Neural crest cell (in vitro differentiated cells): ENCODE measurements at places on chromosomes 1 and 21. TPM values are rescaled to one million over a fixed set of nuclear protein-coding genes. Genes with fewer than 3 reads are reported as not detected.

SMIM11 gene
- 16.7 and 17.0 TPM in 2 replicates for total RNA-seq

OR2T35 gene
- total RNA-seq, result not detected in 2 replicates

ATP6V1G3 gene
- not detected in 2 replicates for total RNA-seq

B3GALT5 gene
- total RNA-seq, result 1.9 and 2.6 TPM in 2 replicates

SPRR2B gene
- not detected in 2 replicates for total RNA-seq

S100A13 gene
- total RNA-seq, result 30.2 and 33.7 TPM in 2 replicates

- DNase-seq, result no peak
- H3K36me3 ChIP-seq, result no peaks in the 10 kb centered on the region
- peaks cover 24% of the 10 kb centered on the region for H3K4me1 ChIP-seq
- H3K4me3 ChIP-seq, result no peak overlapping the region
- no peaks in the 10 kb centered on the region for H3K27me3 ChIP-seq
These were observed 271.1 kb upstream of the C1orf105 start for GRCh38 chr1:172149346-172149745.

DNA sequence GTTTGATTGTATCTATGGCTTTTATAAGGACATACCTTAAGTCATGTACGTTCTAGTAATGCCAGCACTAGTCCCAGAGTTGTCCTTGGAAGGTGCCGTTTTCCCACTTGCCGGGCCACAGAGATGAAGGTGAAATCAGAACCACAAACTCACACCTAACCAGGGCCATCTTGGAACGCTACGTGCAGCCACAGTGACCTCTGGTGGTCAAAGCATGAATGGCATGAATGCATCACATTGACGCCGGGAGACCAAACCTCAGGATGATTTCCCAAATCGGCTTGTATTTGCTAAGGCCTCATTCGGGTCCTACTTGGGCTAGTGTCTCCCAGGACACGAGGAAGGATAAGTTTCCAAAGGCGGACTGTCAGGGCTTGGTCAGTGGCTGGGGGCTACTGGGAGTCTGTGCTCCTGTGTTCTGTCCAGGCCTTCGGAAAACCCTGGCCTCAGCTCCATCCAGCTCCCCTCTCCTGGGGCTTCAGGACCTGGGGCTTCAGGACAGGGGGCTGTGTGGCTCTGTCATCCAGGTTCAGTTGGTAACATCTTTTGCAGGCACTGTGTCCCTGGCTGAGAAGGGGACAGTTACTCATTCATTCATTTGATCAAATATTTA, 260.5 kb downstream of the PRDM2 start:
- H3K36me3 ChIP-seq, result no peaks in the 10 kb centered on the region
- H3K4me1 ChIP-seq, result no peaks in the 10 kb centered on the region
- H3K27ac ChIP-seq, result no peak overlapping the region
- H3K27me3 ChIP-seq, result peaks cover 50% of the 10 kb centered on the region
- H3K4me3 ChIP-seq, result no peak overlapping the region

GRCh38 chr1:998995-999724, 737 bp downstream of the HES4 start:
- H3K4me3 ChIP-seq, result peak overlapping the region; percentile 51
- no peak overlapping the region for H3K27ac ChIP-seq
- no peak for DNase-seq
- H3K4me1 ChIP-seq, result peaks cover 8% of the 10 kb centered on the region
- no peaks in the 10 kb centered on the region for H3K36me3 ChIP-seq

DNA sequence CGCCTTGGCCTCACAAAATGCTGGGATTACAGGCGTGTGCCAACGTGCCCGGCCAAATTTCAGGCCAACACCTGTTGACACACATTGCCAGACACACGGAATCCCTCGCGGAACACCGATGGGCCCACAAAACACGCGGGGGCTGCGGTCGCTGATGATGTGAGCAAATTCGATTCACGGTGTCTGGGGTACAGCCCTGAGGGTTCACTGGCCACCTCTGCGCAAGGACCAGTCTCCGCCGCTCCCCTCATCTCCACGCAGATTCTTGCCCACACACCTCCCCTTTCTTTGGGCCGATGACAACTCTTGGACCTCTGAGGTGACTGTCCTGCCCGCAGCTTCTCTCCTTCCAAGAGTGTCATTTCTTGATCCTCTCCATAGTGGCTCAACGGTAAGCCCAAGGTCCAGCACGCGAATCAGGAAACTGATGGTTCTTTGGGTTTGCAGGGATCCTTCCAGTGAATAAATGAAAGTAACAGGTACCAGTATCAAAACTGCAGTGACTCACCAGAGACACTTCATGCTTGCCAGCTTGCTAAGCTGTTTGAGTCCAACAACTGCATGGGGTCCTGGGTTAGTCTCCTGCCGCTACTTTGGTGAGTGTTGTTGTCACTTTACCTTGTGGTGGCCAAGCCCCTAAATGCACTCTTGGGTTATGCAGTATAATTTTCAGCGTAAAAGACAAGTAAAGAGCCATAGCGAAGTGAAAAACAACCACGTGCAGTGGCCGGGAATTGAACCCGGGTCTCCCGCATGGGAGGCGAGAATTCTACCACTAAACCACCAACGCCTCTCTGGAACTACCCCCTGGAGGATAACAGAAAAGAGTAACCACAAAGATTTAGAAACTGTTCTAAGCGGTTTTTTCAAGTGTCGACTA, 11.0 kb upstream of the RNU1-3 start:
- DNase-seq, result no peak
- H3K4me1 ChIP-seq, result peaks cover 8% of the 10 kb centered on the region
- H3K36me3 ChIP-seq, result peaks cover 2% of the 10 kb centered on the region
- H3K27ac ChIP-seq, result no peak overlapping the region
- H3K27me3 ChIP-seq, result peaks cover 11% of the 10 kb centered on the region

GRCh38 chr1:220322570-220322969, 50.3 kb upstream of the RAB3GAP2 start:
- no peaks in the 10 kb centered on the region for H3K36me3 ChIP-seq
- H3K4me1 ChIP-seq, result no peaks in the 10 kb centered on the region
- no peak for DNase-seq
- H3K27ac ChIP-seq, result no peak overlapping the region

GRCh38 chr1:21149855-21150432, 26.8 kb downstream of the EIF4G3 start:
- no peaks in the 10 kb centered on the region for H3K27me3 ChIP-seq
